ENCODE measurements at places on chromosomes 7 and 10. TPM values are rescaled to one million over a fixed set of nuclear protein-coding genes. Genes with fewer than 3 reads are reported as not detected.

GRCh38 chr7:35356495-35356894 is 102.6 kb upstream of the TBX20 start:
- DNase-seq: no peak

DNA sequence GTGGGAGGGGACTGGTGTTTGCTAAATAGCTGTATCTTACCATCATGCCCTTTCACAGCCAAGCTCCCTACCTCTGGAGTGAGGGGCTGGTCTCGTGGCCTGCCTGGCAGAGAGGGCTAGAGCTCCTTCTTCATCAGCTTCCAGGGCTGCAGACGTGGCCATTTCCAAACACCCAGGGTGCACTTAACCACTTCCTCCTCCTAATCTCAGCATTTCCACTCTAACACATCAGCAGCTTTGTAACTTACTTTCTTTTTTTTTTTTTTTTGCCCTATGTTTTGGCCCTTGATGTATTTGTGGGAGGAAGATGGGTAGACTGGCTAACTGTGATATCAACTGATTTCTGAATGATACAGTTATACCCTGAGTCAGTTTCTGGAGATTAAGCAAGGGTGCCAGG is 27.4 kb downstream of the LRRC4 start:
- no peak for DNase-seq

DNA sequence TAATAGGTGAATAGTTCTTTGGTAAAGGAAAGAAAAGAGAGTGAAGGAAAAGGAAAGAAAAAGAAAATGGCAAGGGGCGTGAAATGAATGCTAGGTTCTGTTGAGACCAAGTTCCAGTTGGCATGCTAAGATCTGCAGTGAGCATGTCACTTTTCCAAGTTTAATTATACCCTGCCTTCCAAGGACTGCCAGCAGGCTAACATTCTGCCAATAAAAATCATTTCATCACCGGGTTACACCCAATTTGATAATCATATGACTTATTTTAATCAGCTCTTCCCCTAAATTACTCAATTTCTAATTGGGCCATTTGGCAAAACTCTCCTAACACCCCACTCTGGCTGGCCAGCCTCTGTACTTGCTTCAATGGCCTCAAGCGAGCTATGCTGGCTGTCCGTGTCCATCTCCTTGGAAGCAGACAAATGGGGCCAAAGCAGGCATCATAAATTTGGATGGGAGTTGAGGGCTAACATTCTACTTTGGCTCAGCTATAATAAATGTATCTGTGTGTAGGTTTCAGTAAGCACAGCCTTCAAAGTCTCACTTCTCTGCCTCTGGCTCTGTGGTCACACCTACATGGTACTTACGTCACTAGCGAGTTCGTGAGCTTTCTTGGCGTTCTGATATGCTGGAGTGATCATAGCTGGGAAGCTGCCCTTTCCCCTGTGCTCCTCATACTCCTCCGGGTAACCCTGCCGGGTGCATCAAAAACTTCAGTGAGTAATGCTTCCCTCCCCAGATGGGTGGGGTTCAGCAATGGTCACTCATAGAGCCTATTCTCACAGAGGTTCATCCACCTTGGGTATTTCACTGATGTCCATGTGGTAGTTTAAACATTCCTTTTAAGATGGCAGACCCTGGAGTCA is 17.3 kb downstream of the NRAP start:
- DNase-seq: no peak

Gene CYP2C19
- polyA plus RNA-seq: not detected

Gene PPP1R17
- not detected for polyA plus RNA-seq

Gene FGFR2
- 47.0 TPM for polyA plus RNA-seq

Gene MYL10
- polyA plus RNA-seq: 0.31 TPM
